Neural crest cell (in vitro differentiated cells): ENCODE measurements at places on chromosomes 13 and 19.

GRCh38 chr13:114261328-114261965 lies 20.0 kb upstream of the UPF3A start:
- no peak for DNase-seq

- peak; percentile 47 for DNase-seq
Measured at GRCh38 chr19:45638930-45639729, at the start of gene EML2. TSS of gene EML2 (minus strand) at chr19:45639397. CDS start at chr19:45639376, 21 bp downstream.

DNA sequence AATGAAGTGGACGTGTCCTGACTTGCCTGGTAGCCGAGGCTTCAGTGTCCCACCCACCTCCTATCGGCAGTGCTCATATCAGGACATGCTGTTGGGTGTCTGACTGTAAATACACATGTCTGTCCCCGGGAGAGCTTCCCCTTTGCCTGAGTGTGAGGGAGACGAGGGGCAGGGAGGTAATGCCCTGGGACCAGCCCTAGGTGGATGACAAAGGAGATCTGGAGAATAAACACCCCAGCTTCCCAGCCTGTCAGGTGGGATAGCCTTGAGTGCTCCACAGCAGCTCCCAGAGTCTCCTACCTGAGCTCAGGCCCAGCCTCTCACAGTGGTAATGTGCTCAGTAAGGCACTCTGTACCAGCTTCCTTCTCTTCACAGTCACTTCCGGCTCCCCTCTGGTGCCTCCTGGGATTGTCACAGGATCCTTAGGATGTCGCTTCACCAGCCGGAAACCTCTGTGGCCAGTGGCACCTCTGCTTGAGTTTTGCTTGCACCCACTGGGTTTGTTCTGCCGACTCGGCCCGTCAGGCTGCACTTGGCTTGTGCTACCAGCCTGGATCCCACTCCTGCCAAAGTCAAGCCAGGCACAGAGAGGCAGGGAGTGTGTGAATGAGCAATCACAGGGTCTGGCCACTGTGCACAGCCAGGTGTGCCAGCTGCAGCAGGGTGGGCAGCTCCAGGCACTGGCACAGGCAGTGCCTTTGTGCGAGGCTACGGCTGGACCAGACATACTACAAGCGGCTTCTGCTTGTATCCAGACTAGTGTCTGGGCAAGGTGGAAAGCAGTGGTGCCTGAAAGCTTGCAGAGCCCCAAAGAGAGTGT lies 54.4 kb upstream of the RGCC start:
- DNase-seq: no peak

DNA sequence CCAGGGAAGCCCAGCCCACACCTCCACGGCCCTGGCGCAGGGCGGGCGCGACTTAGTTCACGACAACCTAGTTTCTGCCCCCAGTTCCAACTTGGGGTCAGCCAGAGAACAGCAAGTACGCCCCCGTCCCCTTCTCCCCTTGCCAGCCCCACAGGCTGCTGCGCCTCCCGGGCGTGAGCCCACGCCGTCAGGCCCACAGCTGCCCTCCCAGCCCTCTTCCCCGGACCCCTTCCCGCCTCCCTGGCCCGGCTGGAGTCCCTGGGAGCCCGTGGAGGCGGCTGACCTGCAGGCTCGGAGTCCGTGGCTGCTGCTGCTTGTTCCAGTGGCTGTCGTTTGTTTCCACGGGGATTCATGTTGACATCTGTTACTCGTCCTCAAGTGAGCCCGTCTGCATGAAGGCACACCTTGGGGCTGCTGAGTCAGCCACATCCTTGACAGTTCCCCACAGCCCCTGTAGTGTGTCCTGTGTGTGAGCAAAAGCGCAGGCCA lies 86.0 kb downstream of the ATP11A start:
- DNase-seq: no peak

- DNase-seq: no peak
Measured at GRCh38 chr19:17616961-17617806, 61.7 kb downstream of the COLGALT1 start.

DNA sequence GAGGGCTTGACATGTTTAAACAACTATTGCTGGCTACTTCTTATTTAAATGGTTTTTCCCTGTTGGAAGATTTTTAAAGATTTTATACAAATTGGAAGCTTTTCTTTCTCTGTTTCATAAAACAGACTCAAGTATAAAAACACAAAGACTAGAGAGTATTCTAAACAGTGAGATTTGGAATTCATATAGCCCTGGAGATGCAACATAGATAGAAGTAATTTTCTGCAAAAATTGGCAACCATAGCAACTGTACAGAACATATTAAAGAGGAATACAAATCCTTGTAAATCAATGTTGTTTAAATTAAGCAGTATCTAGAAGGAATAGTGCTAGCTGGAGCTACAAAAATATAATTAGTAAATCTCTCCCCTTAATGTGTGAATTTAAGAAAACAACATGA lies 2612.9 kb upstream of the PCDH20 start:
- DNase-seq: no peak

GRCh38 chr19:11737964-11738745 lies 591 bp downstream of the ZNF823 start:
- DNase-seq: no peak

GRCh38 chr13:21066946-21067345 lies 5.6 kb upstream of the LATS2 start:
- DNase-seq: no peak

DNA sequence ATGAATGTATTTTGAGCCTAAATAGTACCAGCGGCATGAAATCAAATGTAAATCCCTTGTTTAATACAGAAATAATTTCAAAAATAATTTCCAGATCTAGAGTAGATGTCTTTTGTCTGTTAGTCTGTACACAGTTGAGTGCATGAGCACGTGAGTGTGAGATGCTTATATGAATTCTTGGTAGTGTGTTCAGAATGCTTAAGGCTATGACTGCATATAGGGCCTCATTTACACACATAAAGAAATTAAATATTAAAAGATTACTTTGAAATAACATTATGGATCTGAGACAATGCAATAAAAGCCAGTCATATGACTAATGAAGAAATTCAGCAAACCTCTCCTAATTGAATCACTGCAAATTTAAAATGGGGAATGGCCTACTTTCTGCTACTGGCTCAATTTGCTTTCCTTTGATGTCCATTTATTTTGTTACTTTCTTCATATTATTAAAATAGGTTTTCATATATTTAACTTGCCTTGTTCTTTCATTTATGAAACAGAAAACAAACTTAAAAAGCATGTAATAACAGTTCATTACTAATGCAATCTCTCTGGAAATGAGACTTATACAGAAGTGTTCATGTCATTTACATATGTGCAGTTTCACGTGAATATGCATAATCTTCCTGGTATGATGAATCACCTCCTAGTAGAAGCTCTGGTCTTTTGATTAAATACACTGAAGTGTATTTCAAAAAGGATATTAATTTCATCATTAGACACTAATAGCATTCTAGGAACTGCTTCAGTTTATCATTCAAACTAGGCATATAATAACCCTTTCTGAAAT lies 4.5 kb downstream of the AMER2 start:
- DNase-seq: no peak

GRCh38 chr19:56109226-56109625 lies 11.9 kb downstream of the ZNF787 start:
- DNase-seq: no peak

DNA sequence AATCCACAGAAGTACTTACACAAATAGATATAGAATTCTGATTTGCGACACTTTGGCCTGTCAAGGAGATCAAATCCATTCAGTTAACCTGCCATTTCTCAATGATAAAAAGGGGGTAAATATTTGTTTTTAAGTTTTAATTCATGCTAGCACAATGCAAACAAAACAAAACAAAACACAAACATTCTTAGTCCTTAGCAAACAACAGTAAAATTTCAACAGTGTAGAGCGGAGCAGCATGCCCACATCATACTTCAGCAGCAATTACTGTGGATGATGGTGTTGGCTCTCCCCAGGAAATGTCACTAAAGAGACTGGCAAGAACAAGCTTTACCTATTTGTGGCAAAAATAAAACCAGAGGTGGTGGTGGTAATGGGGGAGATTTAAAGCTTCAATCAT lies 625.2 kb upstream of the PCDH20 start:
- DNase-seq: no peak

GRCh38 chr13:75566658-75567057 lies 17.1 kb downstream of the UCHL3 start:
- DNase-seq: no peak

GRCh38 chr13:97072297-97072696 lies 78.0 kb upstream of the OXGR1 start:
- no peak for DNase-seq

- no peak for DNase-seq
Measured at GRCh38 chr19:29106346-29106885, 106.5 kb downstream of the UQCRFS1 start.

DNA sequence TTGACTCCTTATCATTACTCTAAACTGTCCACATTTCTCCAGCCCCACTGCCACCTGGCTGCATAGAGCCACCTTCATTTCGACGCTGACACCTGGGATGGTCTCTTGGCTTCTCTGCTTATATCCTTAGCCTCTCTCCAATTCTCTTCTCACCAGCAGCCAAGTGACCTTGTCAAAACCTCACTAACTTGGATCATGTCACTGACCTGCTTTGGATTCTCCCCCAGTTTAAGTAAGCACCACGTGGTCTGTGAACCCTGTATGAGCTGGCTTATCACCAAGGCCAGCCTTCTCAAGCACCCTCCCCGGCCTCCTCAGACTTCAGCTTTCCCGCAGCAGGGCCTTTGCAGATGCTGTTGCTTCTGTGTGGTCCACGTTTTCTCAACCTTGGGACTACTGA lies 12.3 kb upstream of the GGACT start:
- DNase-seq: no peak

- peak; percentile 66 for DNase-seq
Measured at GRCh38 chr19:12840091-12841079, 2.1 kb downstream of the MAST1 start.

DNA sequence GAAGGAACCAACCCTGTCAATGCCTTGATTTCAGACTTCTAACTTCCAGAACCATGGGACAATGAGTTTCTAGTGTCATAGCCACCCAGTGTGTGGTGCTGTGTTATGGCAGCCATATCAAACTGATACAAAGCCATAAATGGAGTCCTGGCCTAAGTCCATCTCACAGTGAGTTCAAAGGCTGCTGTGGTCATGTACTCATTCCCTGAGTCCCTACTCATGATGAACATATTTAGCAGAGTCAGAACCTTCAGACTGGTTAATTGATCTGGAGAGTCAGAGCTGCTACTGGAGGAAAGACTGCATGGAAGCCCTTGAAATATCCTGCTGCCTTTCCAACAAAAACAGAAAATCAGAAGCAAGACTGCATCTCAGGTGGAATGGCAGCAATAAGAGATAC lies 39.2 kb upstream of the CSNK1A1L start:
- no peak for DNase-seq

DNA sequence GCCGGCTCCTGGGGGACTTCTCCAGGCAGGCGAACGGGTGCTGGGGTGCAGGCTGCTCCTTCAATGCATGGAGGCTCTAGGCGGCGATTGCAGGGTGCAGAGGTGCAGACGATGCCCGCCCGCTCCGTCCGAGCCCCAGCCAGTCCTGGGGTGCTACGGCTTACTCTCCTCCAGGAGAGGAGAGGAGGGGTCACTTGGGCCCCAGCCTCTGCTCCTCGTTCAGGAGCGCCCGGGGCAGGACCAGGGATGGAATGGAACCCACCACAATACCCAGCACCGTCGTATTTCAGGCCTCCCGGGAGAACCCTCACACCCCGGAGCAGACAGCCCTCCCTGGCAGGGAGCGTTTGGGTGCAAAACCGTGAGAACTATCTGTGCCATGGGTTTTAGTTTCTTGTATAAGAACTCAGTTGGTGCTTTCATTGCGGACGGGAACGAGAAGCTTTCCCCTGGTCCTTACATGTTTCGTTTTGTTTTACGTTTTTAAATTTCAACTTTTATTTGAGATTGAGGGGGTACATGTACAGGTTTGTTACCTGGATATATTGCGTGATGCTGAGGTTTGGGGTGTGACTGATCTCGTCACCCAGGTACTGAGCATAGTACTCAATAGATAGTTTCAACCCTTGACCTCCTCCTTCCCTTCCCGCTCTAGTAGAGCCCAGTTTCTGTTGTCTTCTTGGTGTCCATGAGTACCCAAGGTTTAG lies 46.8 kb downstream of the ARHGEF18 start:
- no peak for DNase-seq

- no peak for DNase-seq
Measured at GRCh38 chr19:13044231-13044836, 49.1 kb downstream of the NFIX start.

DNA sequence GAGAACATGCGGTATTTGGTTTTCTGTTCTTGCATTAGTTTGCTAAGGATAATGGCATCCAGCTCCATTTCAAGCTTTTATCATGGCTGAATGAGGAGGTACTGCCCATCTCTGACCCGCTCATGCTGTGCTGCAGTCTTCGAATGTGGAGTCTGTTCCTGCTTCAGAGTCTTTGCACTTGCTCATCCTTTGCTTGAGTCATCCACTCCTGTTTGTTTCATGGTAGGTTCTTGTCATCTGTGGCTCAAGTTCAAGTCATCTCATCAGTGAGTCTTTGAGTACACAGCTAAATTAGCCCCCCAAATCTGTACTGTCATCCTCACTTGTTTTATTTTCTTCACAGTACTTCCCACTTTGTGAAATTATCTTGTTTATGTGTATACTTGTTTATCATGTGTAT lies 5.4 kb downstream of the UCHL3 start:
- no peak for DNase-seq

GRCh38 chr19:1447944-1448343 lies 2.0 kb upstream of the APC2 start:
- DNase-seq: no peak

- no peak for DNase-seq
Measured at GRCh38 chr13:41383386-41383785, 72.3 kb downstream of the NAA16 start.

DNA sequence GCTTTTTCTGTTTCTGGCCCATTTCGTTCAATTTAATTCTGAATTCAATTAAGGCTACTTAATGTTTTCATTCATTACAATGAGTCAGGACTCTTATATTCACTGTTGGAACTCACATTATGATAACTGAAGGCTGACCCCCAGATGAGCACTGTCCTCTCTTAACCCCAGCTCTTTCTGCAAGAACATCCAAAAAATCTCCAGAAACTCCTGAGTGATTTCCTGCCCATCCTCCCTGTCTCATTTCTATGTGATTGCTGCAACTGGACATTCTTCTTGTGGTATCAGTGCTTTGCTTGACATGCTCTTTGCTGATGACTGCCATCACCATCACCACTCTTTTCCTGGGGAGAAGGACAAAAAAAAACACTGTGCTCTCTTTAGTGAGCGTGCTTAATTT lies 240.3 kb downstream of the SPRY2 start:
- no peak for DNase-seq

- DNase-seq: peak; percentile 18
Measured at GRCh38 chr13:25372284-25373081, 709 bp downstream of the ATP8A2 start.

DNA sequence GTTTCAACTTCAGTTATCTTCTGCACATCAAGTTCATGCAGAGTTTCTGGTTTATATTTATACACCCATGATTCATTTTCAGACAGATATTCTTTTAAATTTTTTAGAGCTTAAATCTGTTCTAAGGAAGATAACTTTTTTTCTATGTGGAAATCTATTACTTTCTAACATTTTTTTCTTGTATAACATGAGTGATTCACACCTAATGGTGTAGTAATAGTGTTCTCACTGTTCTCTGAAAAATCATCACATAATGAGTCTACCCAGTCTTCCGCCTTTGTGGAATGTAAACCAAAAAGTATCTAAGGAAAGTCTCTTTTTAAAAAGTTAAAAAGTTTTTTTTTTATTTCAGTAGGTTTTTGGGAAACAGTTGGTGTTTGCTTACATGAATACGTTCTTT lies 70.8 kb downstream of the FNDC3A start:
- DNase-seq: no peak

- no peak for DNase-seq
Measured at GRCh38 chr13:87777387-87777786, 106.2 kb downstream of the SLITRK5 start.
